ENCODE measurements at places on chromosomes 3 and 15. TPM values are rescaled to one million over a fixed set of nuclear protein-coding genes. Genes with fewer than 3 reads are reported as not detected.

IREB2 gene
- total RNA-seq: 17.2 TPM

SNX22 gene
- 0.13 TPM for total RNA-seq

PLAAT1 gene
- not detected for total RNA-seq

CHRD gene
- total RNA-seq: 2.4 TPM

FBXW12 gene
- not detected for total RNA-seq

CHRFAM7A gene
- 2.5 TPM for total RNA-seq

GPR62 gene
- total RNA-seq: under 0.01 TPM

TNFAIP8L3 gene
- total RNA-seq: 7.5 TPM

IL20RB gene
- total RNA-seq: 0.31 TPM

GOLGA8S gene
- 0.06 TPM for total RNA-seq

EFCAB12 gene
- not detected for total RNA-seq

PLA2G4E gene
- total RNA-seq: not detected

CACNA2D3 gene
- 0.79 TPM for total RNA-seq

PRTG gene
- total RNA-seq: 0.62 TPM

AHSG gene
- total RNA-seq: not detected

CGNL1 gene
- total RNA-seq: 3.3 TPM

ANKRD63 gene
- not detected for total RNA-seq

GPR171 gene
- total RNA-seq: not detected

CYP1A2 gene
- not detected for total RNA-seq

TGM4 gene
- not detected for total RNA-seq

ADPGK gene
- total RNA-seq: 62.6 TPM

DNASE1L3 gene
- total RNA-seq: not detected

ASB14 gene
- under 0.01 TPM for total RNA-seq

SLC9C1 gene
- total RNA-seq: 0.13 TPM

EPHB3 gene
- 2.7 TPM for total RNA-seq

TMEM40 gene
- not detected for total RNA-seq

ANKRD34C gene
- not detected for total RNA-seq

SHC4 gene
- 1.1 TPM for total RNA-seq
